ENCODE measurements at places on chromosomes 16 and 17.

DNA sequence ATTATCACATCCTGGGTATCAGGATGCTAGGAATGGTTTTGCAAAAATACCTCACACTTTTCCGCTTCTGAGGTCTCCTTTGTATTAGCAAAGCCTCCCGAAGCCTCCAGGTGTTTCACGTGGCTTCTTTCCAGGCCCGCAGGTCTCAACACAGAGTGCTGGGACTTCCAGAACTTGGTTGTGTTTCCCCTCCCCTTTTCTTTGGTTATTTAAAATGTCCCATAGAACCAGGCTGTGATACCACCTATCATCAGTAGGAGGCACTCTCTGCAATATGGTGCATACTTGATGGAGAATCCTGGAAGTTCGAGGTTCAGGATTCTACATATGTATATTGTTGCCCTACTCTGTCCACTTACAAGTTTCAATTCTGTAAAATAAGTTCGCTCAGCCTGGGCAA lies 28.8 kb downstream of the ATP2C2 start:
- DNase-seq: no peak

DNA sequence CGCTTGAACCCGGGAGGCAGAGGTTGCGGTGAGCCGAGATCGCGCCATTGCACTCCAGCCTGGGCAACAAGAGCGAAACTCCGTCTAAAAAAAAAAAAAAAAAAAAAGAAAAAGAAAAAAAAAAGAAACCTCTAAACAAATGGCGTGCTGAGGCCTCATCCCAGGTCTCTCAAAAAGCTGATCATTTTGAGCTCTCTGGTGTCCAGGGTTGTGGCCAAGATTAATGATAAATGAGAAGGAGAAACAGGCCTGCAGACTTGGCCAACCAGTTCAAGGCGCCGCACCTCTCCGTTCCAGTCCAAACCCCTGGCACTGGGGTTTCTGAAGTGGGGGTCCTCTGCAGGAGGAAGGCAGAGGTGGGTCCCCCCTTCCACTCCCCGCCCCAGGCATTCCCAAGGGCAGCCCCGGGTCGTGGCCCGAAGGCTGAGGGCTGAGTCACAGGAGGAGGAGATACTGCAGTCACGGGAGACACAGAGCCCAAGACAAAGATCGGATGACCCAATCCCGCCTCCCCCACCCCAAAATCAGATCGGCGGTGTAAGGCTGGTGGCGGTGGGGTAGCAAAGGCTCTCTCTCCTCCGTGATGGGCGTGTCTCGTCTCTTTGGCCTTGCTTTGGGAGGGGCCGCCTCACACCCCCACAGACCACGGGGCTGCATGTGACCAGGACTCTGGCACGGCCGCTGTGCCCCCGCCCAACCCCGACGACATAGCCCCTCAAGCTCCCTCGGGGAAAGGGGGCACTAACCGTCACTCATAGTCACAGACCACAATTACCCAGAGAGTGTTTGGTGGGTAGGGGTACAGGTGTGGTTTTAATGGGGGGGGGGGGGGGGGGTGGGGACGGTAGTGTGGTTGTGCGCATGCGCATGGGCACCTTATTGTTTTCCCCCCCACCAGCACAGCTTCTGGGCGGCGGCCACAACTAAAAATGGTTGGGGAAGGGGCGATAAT lies 1.1 kb downstream of the VAT1 start:
- DNase-seq: peak; percentile 90

DNA sequence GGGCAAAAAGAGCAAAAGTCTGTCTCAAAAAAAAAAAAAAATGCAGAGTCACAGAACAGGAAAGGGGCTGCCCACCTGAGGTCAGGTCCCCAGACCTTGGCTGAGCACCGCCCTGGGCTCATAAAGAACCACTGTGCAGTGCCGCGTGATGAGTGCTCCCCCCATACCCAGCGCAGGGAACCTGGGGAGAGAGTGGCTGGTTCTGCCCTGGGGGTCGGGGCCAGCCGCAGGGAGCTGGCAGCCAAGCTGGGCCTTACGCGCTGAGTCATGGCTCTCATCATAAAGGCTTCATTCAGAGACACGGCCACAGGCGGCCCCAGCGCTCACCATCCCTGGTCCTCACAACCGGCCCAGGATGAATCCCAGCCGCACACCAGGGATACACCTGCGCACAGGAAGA lies 80.7 kb downstream of the RAB11FIP4 start:
- peak; percentile 27 for DNase-seq

DNA sequence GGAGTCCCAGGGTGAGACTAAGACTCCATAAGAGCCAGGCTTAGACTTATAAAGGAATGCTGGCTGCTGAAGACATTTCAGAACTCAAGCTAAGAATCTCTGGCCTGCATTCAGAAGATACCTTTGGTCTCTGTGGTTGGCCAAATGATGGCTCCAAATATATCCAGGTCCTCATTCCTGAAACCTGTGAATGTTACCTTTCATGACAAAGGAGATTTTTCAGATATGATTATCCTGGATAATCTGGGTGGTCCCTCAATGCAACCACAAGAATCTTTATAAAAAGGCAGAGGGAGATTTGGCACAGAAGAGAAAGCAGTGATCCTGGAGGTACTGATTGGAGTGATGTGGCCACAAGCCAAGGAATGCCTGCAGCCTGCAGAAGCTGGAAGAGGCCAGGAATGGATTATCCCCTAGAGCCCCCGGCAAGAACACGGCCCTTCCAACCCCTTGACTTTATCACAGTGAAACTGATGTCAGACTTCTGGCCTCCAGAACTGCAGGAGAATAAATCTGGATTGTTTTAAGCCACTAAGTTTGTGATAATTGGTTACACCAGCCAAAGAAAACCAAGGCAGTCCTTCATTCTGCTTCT lies 253.3 kb downstream of the SLC39A11 start:
- no peak for DNase-seq

DNA sequence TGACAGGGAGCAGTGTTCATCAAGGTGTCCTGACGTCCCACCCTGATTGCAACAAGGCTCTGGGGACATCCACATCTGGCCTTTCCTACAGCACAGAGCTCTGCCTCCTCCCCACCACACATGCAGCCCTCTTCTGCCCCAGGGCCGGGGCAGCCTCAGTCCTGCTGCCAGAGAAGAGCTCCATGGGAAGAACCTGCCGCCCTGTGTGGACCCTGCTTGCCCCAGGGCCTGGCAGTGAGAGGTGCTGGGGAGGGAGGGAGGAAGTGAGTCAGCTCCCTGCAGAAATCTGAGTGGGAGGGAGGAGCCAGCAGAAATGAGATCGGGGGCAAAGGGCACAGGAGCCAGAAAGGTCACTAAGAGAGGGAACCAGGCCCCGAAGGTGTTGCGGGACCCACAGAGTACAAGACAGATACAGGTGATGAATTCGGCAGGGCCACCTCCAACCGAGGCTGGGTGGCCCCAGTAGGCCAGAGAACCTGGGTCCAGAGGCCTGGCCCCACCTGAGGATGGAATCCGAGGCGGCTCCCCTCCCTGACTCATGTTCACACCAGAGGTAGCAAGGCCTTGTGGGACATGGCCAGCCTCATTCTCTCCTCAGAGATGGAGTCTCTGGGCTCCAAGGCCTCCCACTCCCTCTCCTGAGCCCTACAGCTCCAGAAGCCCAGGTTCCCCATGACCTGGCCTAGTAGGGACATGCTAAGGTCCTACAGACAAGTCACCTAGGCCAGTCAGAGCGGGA lies 24.8 kb downstream of the MYO18A start:
- DNase-seq: peak; percentile 48

- no peak for DNase-seq
Measured at GRCh38 chr17:80187515-80187941, 17.7 kb downstream of the CARD14 start.

GRCh38 chr16:73202161-73202729 lies 154.3 kb upstream of the ZFHX3 start:
- DNase-seq: no peak

DNA sequence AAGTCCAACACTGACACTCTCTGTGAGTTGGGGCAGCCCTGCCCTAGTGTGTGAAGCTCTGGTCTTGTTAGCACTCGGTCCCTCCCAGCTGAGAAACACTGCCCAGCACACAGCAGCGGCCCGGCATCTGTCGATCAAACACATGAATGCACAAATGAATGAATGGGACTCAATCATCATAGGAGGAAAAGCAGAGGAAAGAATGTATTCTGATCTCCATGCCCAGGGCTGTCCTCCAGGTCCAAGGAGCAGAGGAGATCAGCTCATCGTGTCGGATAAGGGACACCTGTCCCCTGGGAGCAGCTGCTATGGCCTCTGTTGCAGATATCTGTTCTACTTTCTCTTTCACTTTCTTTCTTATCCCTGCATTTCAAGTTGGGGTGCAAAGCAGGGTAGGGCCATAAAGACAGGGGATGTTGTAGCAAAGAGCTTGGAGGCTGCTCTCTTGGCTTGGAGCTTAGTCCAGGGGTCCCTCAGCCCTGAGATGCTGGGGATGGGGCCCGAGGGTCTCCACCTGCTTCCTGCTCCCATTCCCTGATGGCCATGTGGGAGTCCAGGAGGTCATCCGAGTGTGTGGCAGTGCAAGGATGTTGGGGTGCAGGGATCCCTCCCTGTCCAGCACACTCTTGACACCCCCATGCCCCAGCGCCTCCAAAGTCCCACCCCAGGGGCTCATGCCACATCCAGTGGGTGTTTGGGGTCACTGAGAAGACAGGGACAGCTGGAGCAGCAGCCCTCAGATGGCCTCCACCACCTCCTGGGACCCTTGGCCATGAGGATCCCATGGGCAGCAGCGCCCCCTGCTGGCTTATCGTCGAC lies 88.2 kb downstream of the IRF8 start:
- peak; percentile 45 for DNase-seq

DNA sequence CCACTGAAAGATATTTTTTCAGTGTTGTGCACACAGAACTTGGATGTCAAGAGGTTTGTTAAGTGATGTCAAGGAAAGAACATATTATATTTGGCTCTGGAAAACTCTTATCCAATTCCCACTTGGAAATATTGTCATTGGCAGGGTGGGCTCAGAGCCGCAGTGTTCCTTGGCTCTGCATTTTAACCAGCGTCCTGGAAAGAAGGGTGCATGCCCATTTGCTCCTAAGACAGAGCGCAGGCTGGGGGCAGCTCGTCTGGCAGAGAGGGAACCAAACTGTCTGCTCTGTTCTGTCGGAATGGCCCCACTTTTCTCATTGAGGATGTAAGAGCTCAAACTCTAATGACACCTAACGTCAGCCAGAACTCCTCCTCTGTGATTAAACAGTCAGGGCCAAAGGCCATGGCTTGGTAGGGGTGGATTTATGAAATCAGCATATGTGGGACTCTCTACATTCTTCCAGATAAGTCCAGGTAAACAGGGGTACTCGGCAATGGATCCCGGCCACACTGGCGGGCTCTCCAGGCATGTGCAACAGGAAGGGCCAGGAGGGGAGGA lies 18.0 kb downstream of the SLC47A1 start:
- no peak for DNase-seq

DNA sequence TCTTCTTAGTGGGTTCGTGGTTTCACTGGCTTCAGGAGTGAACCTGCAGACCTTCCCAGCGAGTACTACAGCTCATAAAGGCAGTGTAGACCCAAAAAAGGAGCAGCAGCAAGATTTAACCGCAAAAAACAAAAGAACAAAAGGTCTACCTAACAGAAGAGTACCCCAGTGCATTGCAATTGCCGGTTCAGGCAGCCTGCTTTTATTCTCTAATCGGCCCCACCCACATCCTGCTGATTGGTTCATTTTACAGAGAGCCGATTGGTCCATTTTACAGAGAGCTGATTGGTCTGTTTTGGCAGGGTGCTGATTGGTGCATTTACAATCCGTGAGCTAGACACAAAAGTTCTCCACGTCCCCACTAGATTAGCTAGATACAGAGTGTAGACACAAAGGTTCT lies 2.0 kb upstream of the ARRB2 start:
- peak; percentile 78 for DNase-seq

GRCh38 chr16:79665970-79666369 lies 65.4 kb upstream of the MAF start:
- no peak for DNase-seq

DNA sequence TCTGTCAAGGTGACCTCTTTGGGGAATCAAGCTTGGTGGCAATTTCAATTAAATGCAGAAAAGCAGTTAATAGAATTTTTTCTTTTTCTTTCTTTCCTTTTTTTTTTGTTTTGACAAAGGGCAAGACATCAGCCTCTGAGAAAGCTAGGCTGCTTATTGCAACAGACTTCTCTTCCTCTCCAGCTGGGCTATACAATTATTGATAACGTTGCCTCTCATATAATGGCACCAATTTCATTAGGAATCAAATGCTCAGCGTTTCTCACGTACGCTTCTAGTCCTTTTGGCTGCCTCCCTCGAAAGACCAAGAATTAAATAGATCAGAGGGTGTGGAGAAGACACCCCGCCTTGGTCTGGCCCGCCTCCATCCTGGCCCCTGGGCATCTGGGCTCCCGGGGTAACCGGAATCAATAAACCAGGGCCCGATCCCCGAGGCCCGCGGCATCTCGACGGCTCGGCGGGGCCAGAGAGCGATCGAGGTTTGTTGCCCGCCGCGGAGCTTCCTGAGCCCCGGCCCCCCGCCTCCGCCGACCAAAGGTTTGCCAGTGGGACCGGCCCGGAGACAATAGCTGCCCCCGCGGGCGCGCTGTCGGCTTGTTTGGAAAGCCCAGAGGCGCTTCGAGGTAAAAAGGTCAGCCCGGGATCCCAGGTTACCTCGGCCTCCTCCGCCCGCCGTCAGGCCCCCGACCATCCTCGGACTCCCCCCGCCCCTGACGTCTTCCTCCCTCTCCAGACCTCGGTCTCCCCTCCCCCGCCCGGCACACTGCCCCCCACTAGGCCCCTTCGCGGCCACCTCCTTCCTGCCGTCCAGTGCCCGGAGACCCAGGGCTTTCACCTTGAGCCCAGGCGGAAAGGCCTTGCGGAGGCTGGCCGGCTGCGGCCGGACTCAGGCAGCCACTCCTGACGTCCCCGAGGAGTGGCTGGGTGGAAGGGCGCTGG lies 3.9 kb downstream of the HOXB1 start:
- DNase-seq: no peak

- DNase-seq: no peak
Measured at GRCh38 chr17:385836-386140, 33.2 kb upstream of the RPH3AL start.

DNA sequence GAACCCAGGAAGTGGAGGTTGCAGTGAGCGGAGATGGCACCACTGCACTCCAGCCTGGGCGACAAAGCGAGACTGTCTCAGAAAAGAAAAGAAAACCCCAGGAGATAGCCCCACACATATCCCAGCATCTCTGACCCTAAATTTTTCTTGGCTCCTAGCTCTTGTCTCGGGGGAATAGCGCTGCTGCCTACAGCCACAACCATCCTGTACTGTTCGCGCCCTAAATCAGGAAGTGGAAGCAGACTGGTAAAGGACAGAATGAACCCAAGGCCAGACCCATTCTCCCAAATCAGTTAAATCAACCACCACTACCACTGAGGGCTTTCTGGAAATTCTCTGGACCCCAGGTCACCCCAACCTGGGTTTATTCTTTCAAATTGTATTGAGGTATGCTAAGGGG lies 1.7 kb downstream of the CTDNEP1 start:
- DNase-seq: peak; percentile 38

- DNase-seq: peak; percentile 65
Measured at GRCh38 chr16:83689385-83689831, 118.4 kb upstream of the HSBP1 start.

Measured in hematopoietic multipotent progenitor cell treated with erythropoietin and hydrocortisone succinate and interleukin-3 and kit ligand, for 6 days (in vitro differentiated cells).